ENCODE measurements at places on chromosomes 7 and 10. TPM values are rescaled to one million over a fixed set of nuclear protein-coding genes. Genes with fewer than 3 reads are reported as not detected.

DNA sequence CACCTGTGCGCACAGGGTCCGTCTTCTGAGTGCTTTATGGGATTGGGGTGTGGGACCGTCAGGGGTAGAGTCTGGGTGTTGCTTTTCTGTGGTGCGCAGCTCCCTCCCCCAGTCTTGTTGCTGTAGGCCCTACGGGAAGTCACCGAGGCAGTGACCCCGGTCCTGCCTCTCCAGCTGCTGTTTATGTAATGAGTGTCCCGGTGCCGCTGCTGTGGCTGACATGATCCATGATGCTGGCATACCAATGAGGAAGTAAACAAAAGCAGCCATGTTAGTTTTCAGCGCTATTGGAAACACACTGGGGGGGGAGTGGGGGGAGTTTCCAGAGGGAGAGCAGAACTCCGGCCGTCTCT, 1.1 kb downstream of the TRIM8 start:
- peak; percentile 80 for DNase-seq

- no peak for DNase-seq
Observed at GRCh38 chr10:72550239-72550638, 75.6 kb downstream of the MICU1 start.

GRCh38 chr10:81104494-81104893, 566.8 kb downstream of the SH2D4B start:
- DNase-seq: no peak

DNA sequence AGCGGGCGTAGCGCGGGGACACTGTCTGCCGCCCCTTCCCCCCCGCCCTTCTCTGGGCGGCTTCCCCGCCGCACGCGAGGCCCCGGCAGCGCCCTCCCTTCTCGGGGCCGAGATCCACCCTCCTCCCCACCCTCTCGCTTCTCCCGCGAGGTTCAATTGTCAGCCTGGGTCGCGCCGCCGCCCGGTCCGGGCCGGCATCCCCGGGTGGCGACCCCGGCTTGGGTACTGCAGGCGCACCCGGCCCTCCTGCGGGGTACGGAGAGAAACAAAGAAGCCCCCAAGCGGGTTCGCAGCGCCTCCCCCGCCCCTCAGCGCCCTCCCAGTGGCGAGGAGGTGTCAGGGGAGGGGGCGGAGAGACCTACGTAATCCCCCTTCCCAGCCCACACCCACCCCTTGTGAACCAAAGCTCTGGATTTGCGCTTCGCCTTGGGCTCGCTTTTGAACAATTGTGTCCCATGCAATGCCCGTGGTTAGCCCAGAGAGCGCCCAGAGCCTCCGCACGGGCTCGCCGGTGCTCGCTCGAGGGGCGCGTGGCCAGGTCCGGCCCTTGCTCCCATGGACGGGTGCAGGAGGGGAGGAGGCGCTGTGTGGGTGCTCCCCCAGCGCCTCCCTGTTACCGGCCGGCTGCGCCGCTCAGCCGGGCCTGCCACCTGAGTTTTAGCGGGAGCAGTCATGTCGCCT, 634 bp downstream of the HECW1 start:
- no peak for DNase-seq

DNA sequence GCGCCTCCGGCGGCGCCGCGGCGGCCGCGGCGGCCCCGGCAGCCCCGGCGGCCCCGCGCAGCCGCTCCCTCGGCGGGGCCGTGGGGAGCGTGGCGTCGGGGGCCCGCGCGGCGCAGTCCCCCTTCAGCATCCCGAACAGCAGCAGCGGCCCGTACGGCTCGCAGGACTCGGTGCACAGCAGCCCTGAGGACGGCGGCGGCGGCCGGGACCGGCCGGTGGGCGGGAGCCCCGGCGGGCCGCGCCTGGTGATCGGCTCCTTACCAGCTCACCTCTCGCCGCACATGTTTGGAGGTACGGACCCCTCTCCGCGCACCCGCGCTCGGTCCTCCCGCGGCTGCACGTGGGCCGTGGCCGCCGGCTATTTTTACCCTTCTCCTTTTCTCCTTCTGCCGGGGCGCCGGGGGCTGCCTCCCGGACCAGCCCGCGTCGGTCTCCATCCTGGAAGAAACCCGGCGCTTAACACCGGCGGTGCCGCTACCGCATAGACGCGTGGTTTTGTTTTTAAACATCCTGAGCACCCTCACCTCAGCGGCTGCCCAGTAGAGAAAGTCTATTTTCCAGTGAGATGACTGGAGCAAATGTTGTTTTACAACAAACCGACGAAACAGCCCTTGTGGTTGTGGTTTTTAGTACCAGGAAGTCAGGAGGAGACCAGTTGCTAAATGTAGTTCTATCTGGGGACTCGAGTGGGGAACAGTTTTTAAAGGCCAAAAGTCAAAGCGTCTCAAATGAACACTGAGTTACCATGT, 1.3 kb downstream of the ZNRF2 start:
- DNase-seq: peak; percentile 60

GRCh38 chr7:148108381-148108780, 482.2 kb upstream of the C7orf33 start:
- DNase-seq: no peak

GRCh38 chr7:43557831-43558495, 24.9 kb upstream of the STK17A start:
- no peak for DNase-seq

GRCh38 chr7:139049936-139050335, 14.1 kb upstream of the ZC3HAV1L start:
- no peak for DNase-seq

DNA sequence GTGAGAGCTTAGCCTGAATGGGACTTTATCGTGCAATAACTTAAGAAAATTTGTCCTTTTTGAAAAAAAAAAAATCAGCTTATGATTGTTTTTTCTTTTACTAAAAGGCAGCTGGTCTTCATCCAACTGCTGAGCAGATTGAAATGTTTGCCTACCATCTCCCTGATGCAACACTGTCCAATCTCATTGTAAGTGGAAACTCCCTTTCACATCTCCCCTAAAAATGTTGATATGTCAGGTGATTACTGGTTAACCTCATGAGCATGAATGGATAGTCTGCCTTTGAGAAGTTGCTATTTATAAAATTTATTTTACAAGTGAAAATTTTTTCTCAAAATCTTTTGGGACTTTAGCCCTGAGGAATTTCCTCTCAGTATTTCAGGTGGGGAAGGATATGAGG, 17.8 kb upstream of the HKDC1 start:
- DNase-seq: no peak

GRCh38 chr7:79272066-79272669, 181.3 kb downstream of the MAGI2 start:
- DNase-seq: no peak

GRCh38 chr7:47490501-47491265, 91.2 kb downstream of the TNS3 start:
- DNase-seq: no peak

GRCh38 chr7:45937301-45937700, 16.2 kb upstream of the IGFBP3 start:
- DNase-seq: no peak

- no peak for DNase-seq
Observed at GRCh38 chr10:44818701-44819127, 92.4 kb upstream of the TMEM72 start.

- DNase-seq: no peak
Observed at GRCh38 chr10:19245889-19246752, 197.5 kb downstream of the MALRD1 start.

GRCh38 chr10:98062424-98062823, 32.0 kb upstream of the CRTAC1 start:
- DNase-seq: no peak

The RET gene
- 1.6 TPM for total RNA-seq

The AVPI1 gene
- total RNA-seq: 38.7 TPM

The WIPF3 gene
- total RNA-seq: 1.7 TPM

The COBL gene
- total RNA-seq: 75.7 TPM

The CTAGE4 gene
- total RNA-seq: 15.2 TPM

The CEP55 gene
- total RNA-seq: 2.0 TPM

The GIMAP4 gene
- 8.4 TPM for total RNA-seq

The GRID2IP gene
- 0.75 TPM for total RNA-seq

The RBP4 gene
- 8.3 TPM for total RNA-seq

The EGFR gene
- total RNA-seq: 66.8 TPM

The C10orf67 gene
- total RNA-seq: not detected

The SPDYE2 gene
- not detected for total RNA-seq

The C10orf71 gene
- total RNA-seq: not detected

The GIMAP1 gene
- 2.4 TPM for total RNA-seq

The FAM13C gene
- 6.4 TPM for total RNA-seq

The NPTX2 gene
- total RNA-seq: 5.9 TPM

The ACTL6B gene
- not detected for total RNA-seq
